Hepatic stellate cell (primary cell): ENCODE measurements at places on chromosomes 7 and 10.

GRCh38 chr10:70324951-70325781, 41.4 kb upstream of the NPFFR1 start:
- DNase-seq: no peak

DNA sequence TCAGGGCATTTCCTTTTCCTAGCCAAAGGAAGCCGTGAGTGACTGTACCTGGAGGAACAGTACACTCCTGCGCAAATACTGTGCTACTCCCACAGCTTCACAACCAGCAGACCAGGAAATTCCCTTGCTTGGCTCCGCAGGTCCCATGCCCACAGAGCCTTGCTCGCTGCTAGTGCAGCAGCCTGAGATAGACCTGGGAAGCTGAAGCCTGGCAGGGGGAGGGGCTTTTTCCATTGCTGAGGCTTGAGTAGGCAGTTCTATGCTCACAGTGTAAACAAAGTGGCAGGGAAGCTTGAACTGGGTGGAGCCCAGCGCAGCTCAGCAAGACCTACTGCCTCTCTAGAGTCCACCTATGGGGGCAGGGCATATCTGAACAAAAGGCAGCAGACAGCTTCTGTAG, 291.2 kb downstream of the HGF start:
- no peak for DNase-seq

DNA sequence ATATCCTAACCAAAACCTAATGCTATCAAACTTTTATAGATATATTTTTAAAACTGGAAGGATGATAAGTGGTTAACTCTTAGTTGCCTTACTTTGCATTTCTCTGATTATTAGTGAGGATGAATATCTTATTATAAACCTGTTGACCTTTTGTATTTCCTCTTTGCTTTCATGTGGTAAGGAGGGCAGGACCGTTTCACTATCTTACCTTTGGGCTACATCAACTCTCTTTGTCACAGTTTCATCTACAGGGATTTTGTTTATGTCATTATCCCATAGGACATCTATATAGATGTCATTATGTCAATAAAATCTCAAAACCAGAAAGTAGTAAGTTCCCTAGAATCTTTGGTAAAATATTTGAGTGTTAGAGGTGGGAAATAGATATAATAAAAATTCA, 219.3 kb downstream of the THSD7A start:
- DNase-seq: no peak

DNA sequence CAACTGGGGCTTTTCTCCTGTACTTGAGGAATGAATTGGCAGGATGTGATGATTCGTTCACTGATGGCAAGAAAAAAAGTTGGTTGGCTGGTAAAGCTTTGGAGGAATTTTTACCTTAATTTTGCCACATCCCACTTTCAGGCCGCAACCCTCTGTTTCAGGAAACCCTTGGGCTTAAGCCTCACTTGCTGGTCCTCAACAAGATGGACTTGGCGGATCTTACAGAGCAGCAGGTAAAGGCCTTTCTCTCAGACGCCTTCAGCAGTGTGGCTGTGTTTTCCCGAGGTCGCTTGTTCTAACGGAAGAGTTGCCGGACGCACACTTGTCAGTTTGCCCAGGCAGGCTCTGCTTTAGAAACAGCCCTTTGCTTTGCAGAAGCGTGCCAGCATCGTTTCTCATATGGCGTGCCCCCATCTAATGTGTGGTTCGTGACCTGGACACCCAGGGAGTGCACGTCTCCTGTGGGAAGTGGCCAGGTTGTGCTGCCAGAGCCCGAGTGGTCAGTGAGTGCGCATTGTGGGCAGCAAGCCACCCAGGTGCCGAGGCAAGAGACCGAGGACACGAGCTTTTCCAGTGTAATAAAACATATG, 2.2 kb downstream of the MTG1 start:
- DNase-seq: no peak

GRCh38 chr7:123616223-123616622, 14.6 kb downstream of the ASB15 start:
- no peak for DNase-seq
